NCI-H1694 treated with DMSO at 0.1 percent for 48 hours (cell line): ENCODE measurements at places on chromosomes 11 and 22.

GRCh38 chr11:126405906-126406305, 50.4 kb downstream of the ST3GAL4 start:
- no peak for DNase-seq

DNA sequence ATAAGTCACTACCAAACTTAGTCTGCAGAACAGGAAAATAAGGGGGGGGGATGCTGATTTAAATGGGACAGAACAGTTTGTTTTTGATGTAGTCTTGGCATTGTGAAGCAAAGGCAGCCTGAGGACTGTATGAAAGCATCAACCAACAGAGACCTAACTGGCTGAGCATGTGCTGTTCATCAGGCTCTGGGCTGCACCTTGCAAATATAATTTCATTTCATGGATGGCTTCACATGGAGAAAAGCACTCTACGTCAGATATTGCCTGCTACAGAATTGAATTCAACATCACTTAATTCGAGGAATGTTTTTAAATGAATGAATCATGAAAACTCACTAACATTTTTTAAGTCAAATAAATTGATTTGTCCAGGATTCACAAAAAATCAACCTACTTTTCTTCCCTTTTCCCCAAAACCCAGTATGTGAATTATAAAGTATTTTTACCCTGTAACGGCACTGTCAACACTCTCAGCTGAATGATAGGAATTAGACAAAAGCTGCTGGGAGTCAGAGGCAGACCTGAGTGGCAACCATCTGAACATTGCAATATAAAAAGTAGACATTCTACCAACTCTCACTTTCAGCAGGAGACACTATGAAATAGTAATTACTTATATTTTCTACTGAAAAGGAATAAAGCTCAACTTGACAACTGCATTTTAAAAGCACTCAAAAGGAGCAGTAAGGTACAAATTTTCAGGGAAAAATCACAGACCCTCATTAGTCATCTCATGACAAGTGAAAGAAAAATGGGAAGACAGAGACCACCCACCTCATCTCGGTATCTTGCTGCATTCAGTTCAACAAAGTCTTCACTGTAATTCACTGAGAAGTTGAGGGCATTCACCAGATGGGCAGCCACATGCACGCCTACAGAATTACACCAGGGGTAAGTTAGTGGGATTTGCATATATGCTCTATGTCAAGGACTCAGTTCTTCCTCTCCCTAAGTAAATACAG, 47.5 kb downstream of the NOX4 start:
- no peak for DNase-seq

- no peak for DNase-seq
Observed at GRCh38 chr11:31657091-31657490, 147.5 kb downstream of the ELP4 start.

- no peak for DNase-seq
Observed at GRCh38 chr11:85903811-85904210, 48.6 kb downstream of the CCDC83 start.

DNA sequence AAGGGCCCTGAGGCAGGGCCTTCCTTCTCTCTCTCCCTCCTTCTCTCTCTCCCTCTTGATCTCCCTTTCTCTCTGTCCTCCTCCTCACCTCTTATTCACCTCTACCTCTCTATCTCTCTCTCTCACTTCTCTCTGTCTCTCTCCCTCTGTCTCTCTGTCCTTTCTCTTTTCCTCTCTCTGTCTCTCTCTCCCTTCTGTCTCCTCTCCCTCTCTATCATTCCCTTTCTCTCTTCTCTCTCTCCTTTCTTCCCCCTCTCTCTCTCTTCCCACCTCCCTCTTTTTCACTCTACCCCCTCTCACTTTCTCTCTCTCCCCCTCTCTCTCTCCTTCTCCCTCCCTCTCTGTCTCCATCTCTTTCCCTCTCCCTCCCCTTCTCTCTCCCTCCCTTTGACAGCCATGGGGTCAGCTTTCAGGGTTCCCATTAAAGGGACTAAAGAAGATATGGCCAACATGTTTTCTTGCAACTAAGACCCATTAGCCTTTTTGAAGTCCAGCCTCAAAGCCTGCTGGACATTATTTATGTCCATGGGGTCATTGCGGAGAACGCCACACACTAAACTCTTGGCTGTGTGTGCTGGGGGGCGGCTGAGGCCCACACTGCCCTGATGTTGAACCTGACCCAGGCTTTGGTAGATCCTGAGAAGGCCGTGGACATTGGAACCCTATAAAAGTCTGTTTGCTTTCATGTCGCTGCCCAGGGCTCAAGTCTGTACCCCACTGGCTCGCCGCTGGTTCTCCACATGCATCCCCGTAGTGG, 15.0 kb downstream of the ANO1 start:
- no peak for DNase-seq

DNA sequence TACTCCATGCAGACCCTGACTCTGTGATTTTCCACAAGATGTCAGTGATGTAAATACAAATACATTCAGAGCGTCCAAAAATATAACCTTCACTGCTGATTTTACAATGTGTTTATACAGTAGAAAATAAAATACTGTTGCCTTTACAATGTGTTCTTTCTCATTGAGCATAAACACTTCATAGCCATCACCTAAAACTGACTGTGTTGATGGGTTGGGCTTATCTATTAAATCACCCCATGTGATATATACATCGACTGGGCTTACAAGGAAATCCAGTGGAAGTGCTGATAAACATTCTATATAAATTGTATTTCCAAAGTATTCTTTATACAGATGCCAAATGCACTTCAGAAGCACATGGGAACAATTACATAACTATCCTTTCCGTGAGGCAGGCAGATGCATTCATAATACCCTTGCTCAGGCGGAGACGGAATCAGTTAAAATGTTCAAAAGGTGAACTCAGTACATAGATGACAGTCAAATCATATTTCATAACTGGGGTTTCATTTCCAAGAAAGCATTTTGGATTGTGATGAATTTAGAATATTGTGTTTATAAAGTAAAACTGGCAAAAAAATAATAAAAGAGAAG, 27.7 kb downstream of the DDI1 start:
- no peak for DNase-seq
